Urinary bladder (tissue), 4 donors: ENCODE measurements at places on chromosomes 6 and 20.

DNA sequence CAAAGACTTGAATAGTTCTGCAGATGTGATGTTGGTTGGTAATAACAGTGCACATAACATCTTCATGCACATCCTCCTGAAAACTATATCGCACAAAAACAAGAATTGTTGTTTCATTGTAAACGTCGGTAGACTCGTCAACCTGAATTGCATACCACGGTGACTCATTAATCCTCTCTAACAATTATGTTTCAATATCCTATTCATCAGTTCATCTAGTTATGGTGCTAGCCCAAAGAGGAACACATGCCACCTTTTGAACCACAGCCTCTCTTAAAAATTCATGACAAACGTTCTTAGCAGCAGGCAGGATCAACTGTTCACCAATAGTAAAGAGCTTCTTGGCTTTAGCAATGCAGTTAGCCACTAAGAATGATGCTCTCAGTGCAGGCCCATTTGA is 25.0 kb downstream of the CRYBG1 start:
- DNase-seq, result no peak

DNA sequence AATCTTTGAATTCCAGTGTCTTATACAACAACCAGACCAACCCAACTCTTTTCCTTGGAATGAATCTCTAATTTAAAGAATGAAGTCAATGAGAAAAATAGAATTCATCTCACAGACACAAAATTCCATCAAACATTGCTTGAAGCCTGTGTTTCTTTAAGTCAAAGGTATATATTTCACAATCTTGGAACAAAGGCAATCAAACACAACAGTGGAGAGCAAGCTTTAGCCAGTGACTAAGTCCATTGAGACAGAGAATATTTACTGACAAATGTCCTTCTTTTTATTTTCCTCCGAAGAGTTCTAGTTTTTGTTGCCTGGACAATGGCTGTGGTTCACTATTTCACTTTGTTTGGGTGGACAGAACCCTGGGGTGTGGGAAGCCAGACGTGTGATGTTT is 35.8 kb downstream of the MEP1A start:
- no peak for DNase-seq

- no peak for DNase-seq
Measured at GRCh38 chr6:5180636-5181035, 80.1 kb downstream of the LYRM4 start.

- no peak for DNase-seq
Measured at GRCh38 chr6:124433387-124434160, 528.7 kb upstream of the RNF217 start.

DNA sequence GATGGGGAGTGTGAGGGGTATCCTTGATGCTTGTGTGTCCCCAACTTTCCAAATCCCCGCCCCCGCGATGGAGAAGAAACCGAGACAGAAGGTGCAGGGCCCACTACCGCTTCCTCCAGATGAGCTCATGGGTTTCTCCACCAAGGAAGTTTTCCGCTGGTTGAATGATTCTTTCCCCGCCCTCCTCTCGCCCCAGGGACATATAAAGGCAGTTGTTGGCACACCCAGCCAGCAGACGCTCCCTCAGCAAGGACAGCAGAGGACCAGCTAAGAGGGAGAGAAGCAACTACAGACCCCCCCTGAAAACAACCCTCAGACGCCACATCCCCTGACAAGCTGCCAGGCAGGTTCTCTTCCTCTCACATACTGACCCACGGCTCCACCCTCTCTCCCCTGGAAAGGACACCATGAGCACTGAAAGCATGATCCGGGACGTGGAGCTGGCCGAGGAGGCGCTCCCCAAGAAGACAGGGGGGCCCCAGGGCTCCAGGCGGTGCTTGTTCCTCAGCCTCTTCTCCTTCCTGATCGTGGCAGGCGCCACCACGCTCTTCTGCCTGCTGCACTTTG is at the start of gene TNF:
TNF (plus strand) TSS at position 231 of the 567 bp plus-strand sequence; CDS start at position 408, 177 bp downstream.
- no peak for DNase-seq

DNA sequence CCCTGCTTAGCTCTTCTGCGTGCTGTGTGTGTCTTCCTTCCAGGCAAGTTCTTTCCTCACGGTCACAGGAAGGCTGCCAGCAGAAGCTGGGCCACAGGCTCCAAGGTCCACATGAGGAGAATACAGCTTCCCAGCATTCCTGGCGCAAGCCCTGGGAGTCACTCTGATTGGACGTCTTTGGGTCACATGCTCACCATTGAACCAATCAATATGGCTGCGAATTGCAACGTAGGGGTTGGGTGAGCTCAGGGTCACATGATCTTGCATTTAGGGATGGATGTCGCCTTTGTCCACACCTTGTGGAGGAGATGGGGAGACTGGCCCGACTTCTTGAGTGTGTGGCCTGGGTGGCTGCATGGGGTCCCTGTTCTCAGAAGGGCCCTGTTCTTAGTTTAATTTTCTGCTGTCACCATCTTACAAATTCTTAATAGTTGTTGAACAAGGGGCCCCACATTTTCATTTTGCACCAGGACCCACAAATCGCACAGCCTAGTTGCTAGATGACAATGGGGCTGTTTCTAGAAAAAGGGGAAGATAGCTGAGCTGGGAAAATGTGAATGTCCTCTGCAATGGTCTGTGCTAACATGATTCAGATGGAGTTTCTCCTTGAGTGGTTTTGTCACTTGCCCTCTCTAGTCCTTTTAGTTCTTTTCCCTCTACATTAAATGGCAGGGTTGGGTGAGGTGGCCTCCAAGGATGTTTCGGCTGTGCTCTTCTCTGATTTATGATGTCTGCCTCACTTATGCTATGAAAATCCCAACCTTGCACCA is 149.6 kb downstream of the CDH26 start:
- DNase-seq, result no peak

DNA sequence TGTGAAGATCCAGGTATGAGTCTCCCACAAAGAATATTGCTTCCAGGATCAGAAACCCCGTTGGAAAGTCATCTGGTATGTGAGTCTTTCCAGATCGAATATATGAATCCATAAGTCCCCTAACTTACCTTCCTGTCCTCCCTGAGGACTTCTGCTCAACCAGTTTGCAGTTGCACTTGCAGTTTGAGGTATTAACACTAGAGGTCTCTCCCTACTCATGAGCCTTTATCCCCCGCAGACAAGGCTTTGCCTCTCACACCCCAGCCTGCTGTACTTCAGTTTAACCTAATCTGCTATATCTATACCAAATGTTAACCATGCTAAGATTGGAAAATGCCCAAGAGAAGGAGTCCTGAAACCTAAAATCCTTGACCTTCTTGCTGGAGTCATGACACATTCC is 135.3 kb upstream of the DEFB112 start:
- DNase-seq, result no peak

- no peak for DNase-seq
Measured at GRCh38 chr6:15994814-15995459, 133.9 kb upstream of the MYLIP start.

GRCh38 chr6:47357827-47358226 is 48.1 kb upstream of the TNFRSF21 start:
- DNase-seq, result no peak

- DNase-seq, result no peak
Measured at GRCh38 chr6:69263297-69263696, 533.5 kb downstream of the LMBRD1 start.

- DNase-seq, result no peak
Measured at GRCh38 chr20:17481661-17482060, 49.5 kb downstream of the BFSP1 start.

DNA sequence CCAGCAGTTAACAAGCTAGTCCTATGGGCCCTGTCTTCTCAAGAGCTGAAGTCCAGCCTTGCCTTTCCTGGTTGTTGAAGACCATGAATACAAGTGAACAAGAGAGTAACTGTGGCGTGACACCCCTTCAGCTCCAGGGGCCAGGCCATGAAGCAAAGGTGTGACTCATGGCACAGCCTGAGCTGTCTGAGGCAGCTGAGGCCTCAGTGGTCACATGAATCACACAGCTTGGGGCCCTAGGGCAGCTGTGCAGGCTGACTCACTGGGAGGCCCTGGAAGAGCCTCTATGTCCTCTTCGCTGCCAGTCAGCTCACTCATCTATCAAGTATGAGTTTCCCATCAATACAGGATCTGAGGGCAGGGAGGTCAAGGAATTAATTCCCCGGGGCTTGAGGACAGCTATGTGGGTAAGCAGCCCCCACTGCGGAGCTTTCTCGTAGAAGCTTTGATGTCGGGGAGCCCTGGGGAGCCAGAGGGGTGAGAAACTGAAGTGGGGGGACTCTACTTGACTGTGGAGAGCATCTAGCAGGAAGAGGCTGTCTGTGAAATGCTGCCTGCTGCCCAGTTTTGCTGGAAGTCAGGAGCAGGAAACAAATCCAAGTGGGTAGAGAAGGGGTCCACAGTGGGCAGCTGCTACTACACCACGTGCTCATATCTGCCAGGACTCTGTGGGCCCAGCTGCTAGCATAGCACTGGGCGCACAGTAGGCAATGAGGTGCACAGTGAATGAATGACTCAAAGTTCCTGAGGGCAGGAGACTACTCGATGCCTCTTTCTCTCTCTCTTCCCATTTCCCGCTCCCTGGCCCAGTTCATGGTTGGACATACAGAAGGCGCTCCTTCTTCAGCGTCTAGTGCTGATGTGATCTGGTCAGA is 13.7 kb upstream of the FAM83C start:
- no peak for DNase-seq

- DNase-seq, result no peak
Measured at GRCh38 chr6:5566718-5567117, 305.4 kb downstream of the FARS2 start.

GRCh38 chr6:26311012-26311384 is 54.0 kb upstream of the BTN3A2 start:
- DNase-seq, result no peak

DNA sequence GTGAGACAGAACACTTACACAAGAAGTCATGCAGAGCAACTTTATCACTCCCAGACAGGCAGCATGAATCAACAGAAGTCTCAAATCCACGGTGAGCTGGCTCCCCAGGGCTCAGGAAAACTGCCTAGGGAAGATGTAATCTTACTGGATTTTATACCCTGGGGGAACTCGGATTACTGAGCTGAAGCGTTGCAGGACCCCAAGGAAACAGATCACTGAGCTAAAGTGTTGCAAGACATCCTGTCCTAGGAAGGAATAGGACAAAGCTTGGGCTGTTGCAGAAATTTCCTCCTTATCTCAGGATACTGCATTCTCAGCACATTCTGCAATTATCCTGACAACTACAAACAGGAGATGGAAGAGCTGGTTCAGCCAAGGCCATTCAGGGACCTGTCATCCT is 224.8 kb downstream of the TFAP2A start:
- DNase-seq, result no peak

GRCh38 chr20:55605594-55605993 is 399.7 kb downstream of the CBLN4 start:
- no peak for DNase-seq
